ENCODE measurements at places on chromosomes 5 and 9.

DNA sequence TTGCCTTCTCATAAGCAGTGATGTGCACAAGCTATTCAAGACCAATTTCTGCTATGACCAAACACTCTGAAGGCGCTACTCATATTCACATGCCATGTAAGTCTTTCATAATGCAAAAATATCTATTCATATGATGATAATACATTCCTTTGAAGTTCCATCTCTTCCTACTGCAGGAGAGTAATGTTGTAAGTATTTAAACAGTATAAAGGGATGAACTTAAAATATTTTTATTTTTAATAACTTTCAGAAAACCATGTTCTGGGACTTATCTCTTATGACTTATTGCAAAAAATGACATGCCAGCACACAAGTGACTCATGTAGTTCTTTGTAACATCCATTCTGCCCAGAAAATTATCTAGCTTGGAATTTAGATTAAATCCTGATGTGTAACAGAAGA lies 376.4 kb downstream of the KCTD16 start:
- no peak for DNase-seq

GRCh38 chr9:137244486-137245449 lies 3.7 kb downstream of the TUBB4B start:
- DNase-seq = no peak

DNA sequence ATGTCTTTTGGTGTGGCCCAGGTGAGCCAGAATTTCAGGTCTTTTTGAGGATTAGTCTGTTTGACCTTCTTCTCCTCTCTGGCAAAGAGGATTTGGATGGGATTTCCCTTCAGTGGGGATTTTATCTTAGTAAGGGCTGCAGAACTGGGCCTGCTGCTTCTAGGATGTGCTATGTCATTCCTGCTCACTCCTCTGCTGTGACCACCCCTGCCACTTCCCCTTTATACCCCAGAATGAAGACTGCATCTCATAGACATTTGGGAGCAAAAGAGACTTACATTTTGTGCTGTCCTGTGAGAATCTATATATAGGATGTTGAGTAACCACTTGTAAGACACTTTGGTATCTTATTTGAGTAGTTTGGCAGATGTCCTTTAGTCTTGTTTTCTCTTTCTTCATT lies 76.2 kb downstream of the ARHGAP26 start:
- no peak for DNase-seq

GRCh38 chr9:94212091-94212490 lies 47.0 kb upstream of the ZNF169 start:
- no peak for DNase-seq

- no peak for DNase-seq
Observed at GRCh38 chr5:174843263-174844250, 119.2 kb downstream of the MSX2 start.

GRCh38 chr5:154829589-154830218 lies 20.7 kb downstream of the FAXDC2 start:
- no peak for DNase-seq

- DNase-seq = no peak
Observed at GRCh38 chr9:126615245-126615790, 1.6 kb downstream of the LMX1B start.

DNA sequence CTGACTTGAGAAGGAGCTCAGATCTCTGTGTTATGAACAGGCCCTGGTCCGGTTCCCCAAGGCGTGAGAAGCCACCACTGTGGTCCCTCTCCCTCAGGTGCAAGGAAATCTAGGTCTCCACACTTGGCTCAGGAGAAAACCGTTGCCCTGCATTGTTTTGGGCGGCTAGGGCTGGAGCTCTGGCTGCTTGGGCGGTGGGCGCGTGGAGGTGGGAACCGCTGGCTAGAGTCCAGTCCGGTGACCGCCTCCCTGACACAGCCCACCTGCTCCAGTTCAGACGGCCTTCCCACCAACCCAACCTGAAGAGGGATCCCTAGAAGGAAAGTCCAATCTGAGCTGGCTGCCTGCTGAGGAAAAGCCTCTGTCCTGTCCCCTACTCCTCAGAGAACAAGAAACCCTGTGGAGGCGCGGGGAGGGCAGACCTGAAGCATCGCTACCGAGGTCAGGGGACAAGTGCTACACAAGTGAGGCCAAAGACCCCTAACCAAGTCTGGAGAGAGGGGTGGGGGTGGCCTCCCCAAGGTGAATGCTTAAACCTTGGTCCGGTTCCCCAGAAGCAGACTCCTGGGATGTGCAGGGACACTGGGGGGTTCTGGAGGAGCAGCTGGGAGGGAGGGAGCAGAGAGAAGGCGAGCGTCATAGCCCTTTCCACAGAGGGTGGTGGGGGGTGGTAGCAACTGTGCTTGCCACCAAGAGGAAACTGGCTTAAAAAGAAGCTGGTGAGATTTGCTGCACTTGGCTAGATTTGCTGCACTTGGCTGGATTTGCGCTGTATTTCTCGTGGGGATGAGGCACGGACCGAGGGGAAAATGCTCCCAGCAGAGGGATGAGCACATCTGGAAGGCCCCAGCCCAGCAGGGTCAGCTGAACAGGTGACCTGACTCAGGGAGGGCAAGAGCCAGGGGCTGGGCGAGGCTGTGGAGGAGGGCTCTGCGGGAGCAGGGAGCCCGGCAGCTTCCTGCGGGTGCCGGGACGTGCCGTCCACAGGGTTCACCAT lies 65.2 kb downstream of the RAPGEF1 start:
- DNase-seq = no peak

- no peak for DNase-seq
Observed at GRCh38 chr9:13095056-13095455, 184.4 kb downstream of the MPDZ start.

DNA sequence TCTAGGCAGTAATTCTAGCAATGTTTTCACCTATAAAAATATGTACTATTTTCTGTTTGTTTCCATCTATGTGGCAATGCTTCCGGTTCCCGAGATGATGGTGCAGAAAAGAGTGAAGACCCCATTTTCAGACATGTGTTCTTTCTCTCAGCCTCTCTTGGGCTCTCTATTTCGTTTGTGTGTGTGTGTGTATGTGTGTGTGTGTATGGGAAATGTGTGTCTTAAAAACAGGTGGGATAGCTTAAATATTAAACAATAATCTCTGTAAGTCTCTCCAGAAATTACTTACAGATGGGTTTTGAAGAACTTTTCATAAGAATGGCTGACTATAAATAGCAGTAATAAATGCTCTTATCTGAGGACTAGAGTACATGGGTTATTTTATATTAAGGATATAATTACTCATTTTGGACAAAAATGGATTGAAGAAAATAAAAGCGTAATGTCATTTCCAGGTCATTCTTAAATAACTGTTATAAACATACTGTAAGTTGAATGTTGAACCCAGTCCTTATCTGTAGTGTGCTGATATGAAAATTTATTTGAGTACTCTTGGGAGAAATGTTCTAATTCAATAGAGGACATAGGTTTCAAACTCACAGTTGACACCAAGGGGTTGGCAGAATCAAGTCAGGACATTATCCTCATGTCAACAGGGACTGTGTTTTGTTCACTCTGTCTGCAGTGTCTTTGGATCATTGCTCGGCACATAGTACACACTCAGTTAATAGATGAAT lies 31.1 kb downstream of the PCSK5 start:
- DNase-seq = no peak

DNA sequence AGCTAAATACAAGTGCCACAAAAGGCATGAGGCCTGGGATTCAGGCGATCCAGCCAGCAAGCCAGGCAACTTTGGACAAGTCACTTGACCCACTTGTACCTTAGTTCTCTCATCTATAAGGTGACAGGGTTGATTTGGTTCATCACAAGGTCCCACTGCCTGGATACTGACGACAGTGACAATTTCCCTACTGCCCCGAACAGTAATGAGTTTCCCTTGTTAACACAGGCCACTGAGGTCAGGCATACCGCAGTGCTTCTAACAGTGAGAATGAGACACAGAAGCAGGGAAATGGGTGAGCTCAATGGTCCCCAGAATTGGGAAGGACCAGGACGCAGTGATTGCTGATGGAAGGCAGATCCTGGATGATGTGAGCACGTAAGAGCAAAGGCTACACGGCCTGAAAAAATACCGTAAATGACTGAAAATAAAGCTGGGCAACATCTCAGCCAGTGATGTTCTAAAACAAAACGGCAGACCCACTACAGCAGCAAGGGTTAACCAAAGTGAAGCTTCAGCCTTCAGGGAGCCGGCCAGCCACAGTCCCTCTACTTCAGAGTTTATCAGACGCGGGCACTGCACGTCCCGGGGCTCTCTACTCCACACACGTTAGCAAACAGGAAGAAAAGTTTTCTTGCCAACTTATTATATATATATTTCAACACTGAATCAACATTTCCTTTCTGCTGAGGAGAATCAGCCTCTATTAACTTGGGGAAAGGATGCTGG lies 846 bp downstream of the MGAT1 start:
- peak; percentile 20 for DNase-seq

DNA sequence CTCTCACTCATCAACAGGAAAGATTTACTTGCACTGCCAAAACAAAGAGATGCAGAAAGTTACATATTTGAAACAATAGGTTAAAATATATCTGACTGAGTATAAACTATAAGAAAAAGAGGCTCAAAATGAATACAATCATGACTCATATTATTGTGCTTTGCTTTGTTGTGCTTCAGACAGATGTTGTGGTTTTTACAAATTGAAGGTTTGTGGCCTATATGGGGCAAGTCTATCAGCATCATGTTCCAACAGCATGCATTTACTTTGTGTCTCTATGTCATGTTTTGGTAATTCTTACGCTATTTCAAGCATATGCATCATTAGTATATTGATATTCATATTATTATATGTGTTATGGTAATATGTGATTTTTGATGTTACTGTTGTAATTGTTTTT lies 330.0 kb downstream of the PRR16 start:
- DNase-seq = no peak

- DNase-seq = no peak
Observed at GRCh38 chr5:91189480-91190313, 193.4 kb downstream of the ARRDC3 start.

- DNase-seq = no peak
Observed at GRCh38 chr9:109020581-109021511, 7.5 kb upstream of the CTNNAL1 start.

- no peak for DNase-seq
Observed at GRCh38 chr5:35194635-35195471, 35.4 kb downstream of the PRLR start.

DNA sequence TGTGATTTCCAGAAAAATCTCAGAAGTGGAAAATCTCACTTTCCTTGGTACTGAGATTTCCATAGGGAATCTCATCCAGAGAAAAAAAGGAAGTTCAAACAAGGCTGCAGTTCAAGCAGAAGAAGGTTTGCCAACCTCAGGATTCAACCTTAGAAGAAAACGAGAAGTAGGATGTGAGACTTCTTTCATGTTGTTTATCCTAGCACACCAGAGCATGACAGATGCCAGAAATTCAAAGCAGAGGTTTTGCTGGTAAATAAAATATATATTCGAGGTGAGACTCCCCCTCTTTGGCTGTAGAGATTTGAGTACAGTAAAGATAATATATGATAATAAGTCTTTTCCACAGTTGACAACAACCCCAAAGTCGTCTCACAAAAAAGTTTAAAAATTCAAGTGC lies 116.9 kb upstream of the SMC2 start:
- no peak for DNase-seq

- no peak for DNase-seq
Observed at GRCh38 chr5:142481410-142481809, 156.6 kb upstream of the SPRY4 start.

- no peak for DNase-seq
Observed at GRCh38 chr9:34508951-34509350, 13.8 kb downstream of the ENHO start.

DNA sequence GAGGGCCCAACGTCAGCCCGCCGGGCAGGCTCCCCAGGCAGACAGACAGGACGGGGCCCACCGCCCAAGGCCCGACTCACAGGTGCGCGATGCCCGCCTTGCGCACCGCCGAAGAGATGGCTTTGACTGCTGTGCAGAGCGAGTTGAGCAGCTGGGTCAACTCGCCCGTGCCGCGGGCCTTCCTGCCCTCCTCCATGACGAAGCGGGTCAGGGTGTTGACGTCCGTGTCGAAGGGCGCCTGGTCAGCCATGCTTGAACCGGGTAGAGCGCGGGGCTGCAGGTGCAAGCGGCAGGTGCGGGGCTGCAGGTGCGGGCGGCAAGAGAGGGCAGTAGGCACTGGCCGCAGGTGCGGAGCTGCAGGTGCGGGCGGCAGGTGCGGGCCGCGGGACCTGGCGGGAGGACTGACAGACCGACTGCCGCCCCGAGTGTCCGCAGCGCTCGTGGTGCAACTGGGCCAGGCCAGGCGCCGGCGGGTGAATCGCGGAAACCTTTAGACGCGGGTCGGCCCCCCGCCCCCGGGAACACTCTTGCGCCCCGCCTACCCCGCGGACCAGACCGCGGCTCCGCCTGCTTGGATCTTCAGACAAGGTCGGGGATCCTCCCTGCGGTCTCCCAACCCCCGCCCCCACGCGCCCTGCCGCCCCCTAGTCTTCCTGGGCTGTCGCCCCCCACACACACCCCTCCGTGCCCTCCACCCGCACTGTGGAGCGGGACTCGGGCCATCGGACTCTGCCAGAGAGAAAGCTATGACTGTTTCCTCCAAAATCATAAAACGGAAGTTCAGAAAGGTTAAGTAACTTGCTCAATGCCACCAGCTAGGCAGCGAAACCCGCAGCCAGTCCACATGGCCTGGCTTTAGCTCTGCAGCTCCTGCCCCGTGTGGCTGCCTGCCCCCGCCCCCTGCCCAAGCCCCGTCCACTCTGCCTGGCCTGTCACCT lies at the start of gene FBP1:
Gene FBP1, minus strand, starts transcription at position 458 of the 938 bp plus-strand sequence. Its CDS starts 208 bp downstream, at position 250.
- DNase-seq = no peak

GRCh38 chr9:72950875-72951442 lies 1.9 kb downstream of the ALDH1A1 start:
- DNase-seq = no peak

DNA sequence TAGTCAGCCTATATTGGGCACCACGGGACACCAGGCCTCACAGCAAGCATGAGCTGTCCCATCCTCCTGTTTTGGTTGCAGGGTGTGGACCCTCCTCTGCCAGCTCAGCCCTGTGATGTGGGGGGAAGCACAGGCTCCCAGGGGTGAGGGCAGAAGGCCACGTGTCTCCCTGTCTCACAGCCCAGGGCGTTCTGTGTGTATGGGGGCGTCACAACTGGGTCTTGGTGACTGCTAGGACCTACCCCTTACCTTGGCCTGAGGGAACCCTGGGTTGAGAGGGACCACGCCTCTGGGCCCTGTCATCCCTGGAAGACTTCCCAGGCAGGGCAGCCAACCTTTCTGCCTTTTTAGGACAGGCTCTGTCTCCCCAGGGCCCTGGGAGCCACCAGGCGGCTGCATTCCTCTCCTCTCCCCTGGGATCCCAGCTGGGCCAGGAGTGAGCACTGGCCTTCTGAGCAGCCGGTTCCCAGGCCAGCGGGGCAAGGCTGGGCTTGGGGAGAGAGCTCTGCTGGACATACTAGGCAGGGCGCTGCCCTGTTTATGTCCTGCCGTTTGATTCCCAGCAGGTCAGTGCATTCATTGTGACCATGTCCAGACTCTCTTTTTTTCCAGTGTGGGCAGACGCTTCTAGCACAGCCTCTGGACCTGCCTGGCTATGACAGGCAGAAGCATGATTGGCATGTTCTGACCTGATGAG lies 97.4 kb downstream of the DAB2IP start:
- no peak for DNase-seq

GRCh38 chr9:133677126-133678010 lies 41.2 kb downstream of the DBH start:
- no peak for DNase-seq

- no peak for DNase-seq
Observed at GRCh38 chr9:118439441-118439840, 735.2 kb downstream of the TLR4 start.

GRCh38 chr9:99262949-99263418 lies 40.9 kb downstream of the SEC61B start:
- DNase-seq = no peak

- DNase-seq = no peak
Observed at GRCh38 chr5:100902440-100903038, 543 bp downstream of the ST8SIA4 start.

- no peak for DNase-seq
Observed at GRCh38 chr5:32720300-32720699, 9.2 kb downstream of the NPR3 start.

Data from mesothelial cell of epicardium (in vitro differentiated cells).